Heart right ventricle (tissue), 16 donors: ENCODE measurements at places on chromosomes 13 and 19.

DNA sequence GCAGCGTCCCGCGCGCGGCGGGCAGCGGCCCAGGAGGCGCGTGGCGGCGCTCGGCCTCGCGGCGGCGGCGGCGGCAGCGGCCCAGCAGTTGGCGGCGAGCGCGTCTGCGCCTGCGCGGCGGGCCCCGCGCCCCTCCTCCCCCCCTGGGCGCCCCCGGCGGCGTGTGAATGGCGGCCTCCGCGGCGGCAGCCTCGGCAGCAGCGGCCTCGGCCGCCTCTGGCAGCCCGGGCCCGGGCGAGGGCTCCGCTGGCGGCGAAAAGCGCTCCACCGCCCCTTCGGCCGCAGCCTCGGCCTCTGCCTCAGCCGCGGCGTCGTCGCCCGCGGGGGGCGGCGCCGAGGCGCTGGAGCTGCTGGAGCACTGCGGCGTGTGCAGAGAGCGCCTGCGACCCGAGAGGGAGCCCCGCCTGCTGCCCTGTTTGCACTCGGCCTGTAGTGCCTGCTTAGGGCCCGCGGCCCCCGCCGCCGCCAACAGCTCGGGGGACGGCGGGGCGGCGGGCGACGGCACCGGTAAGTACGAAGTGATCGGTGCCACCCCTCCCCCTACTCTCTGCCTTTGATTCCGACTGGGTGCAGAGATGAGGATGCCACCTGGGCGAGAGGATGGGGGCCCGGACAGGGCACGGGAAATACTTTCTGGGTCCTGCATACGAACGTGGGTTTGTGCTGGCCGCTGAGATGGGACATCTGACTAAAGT lies 874 bp downstream of the TRIM28 start:
- H3K27ac ChIP-seq: peak overlapping the region; percentile 97
- peaks cover 37% of the 10 kb centered on the region for H3K36me3 ChIP-seq
- DNase-seq: no peak
- H3K4me3 ChIP-seq: peak overlapping the region; percentile 93
- peaks cover 34% of the 10 kb centered on the region for H3K4me1 ChIP-seq
- H3K27me3 ChIP-seq: no peaks in the 10 kb centered on the region

DNA sequence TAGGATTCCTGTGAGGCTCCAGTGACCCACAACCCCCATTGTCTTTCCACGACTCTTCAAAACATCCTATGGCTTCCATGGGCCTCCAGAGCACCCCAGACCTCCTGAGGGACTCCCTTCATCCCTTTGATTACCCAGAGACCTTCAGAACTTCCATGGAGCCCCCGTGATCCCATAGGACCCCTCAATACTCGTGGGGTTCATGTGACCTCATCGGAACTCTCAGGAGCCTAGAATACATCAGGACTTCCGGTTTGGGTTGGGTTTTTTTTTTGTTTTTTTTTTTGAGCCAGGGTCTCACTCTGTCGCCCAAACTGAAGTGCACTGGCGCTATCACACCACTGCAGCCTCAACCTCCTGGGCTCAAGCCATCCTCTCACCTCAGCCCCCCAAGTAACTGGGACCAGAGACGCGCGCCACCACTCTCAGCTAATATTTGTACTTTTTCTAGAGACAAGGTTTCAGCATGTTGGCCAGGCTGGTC lies 774 bp downstream of the ALDH16A1 start:
- peaks cover 8% of the 10 kb centered on the region for H3K4me1 ChIP-seq
- peak overlapping the region; percentile 81 for H3K4me3 ChIP-seq

DNA sequence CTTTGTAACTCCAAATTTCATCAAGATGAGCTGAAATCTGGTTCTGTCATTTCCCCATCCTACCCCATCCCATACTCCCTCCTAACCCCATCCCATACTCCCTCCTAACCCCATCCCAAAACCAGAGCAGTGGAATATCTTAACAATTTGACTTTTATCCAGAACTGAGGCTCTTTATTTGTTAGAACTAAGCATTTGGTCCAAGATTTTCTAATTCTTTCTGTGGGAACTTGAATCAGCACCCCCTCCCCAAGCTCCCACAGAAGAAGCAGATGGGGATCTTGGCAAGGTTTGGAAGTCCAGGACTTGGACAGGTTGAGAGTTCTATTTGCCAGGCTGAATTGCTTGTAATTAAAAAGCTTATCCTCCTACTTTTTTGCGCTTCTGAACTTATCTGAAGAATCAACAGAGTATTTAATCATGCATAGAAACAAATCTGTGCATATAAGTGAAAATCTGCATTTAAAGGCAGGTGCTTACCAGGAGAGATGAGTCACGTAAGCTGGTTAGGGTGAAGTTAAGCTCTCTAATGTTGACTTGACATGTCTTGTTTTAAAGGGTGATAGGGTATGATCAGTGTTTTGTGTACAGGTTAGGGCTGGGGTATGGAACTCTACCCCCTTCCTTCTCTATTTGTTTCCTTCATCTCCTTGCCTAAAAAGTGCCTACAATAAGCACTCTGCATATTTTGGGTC lies 111.1 kb downstream of the COG6 start:
- DNase-seq: no peak
- H3K27me3 ChIP-seq: no peaks in the 10 kb centered on the region
- no peak overlapping the region for H3K4me3 ChIP-seq
- peaks cover 10% of the 10 kb centered on the region for H3K4me1 ChIP-seq
- H3K36me3 ChIP-seq: no peaks in the 10 kb centered on the region
- no peak overlapping the region for H3K27ac ChIP-seq

- H3K4me1 ChIP-seq: peaks cover 60% of the 10 kb centered on the region
- peak; percentile 42 for DNase-seq
- no peak overlapping the region for H3K4me3 ChIP-seq
- peaks cover 64% of the 10 kb centered on the region for H3K36me3 ChIP-seq
- no peaks in the 10 kb centered on the region for H3K27me3 ChIP-seq
Observed at GRCh38 chr19:1076951-1077350, 10.0 kb downstream of the ARHGAP45 start.

- no peak for DNase-seq
- peaks cover 11% of the 10 kb centered on the region for H3K4me1 ChIP-seq
- no peak overlapping the region for H3K4me3 ChIP-seq
- H3K36me3 ChIP-seq: no peaks in the 10 kb centered on the region
- H3K27ac ChIP-seq: no peak overlapping the region
Observed at GRCh38 chr19:50551715-50552187, 16.5 kb downstream of the LRRC4B start.

DNA sequence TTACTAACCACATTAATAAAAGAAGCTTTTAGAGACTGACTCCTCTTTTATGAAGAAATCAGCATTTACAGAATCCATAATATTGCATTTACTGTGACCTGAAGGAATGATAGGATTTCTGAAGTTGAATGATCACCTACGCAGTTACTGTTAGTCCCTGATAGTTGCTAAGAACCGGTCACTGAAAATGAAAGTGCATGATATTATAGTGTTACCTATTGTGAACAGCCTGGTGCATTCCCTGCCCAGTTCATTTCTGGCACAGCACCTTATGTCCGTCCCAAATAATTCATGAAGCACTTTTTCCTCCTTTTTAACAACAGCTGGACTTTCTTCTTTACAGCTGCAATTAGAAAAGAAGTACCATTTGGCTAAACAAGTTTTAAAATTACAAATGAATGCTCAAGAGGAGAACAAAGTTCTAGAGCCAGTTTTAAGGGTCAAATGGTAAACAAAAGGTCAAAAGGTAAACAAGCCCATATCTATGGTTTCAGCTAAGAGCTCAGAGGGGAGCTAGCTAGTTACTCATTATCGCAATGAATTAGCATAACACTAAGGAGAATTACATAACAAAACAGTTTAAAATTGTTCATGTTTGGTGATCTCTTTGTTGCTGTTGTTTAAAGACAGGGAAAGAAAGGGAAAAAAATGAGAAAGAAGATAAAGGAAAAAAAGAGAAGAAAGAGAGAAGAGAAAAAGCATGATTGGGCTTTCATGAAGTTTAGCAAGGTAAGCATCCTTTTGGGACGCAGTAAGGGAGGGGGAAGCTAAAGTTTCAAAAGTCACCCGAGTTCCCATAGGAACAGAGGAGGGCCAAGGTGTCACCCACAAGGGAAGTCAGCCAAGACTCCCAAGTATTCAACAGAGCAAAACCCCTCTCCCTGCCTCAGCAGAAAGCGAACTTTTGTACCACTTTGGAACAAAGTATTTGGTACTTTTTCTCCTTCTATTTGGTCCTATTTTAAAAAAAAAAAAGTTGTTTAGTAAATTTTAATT lies 50.2 kb downstream of the FLT3 start:
- no peak for DNase-seq
- no peaks in the 10 kb centered on the region for H3K36me3 ChIP-seq
- H3K4me3 ChIP-seq: no peak overlapping the region

GRCh38 chr13:42320375-42320787 lies 48.4 kb downstream of the AKAP11 start:
- H3K4me3 ChIP-seq: no peak overlapping the region
- H3K4me1 ChIP-seq: no peaks in the 10 kb centered on the region
- no peak for DNase-seq
- H3K27me3 ChIP-seq: no peaks in the 10 kb centered on the region
- no peak overlapping the region for H3K27ac ChIP-seq

DNA sequence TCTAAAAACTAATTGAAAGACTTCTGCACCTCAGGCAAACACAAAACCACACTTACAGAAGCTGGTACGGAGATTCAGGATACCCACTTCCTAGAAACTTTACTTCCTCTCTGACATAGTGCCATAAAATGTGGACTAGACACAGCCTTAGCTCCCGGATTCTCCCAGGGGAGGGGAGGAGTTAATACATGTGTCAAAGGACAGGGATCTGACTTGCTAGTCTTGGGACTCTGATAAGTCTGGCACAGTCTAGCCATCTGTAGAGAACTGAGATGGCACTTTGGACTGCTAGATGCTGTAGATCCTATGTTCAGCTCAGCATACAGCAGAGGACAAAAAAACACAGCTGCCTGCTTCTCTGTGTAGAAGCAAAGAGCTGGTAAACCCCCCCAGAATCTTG lies 769.8 kb upstream of the MIR17HG start:
- no peak overlapping the region for H3K27ac ChIP-seq
- no peaks in the 10 kb centered on the region for H3K4me1 ChIP-seq
- no peaks in the 10 kb centered on the region for H3K36me3 ChIP-seq
- no peaks in the 10 kb centered on the region for H3K27me3 ChIP-seq
- no peak for DNase-seq

- H3K36me3 ChIP-seq: no peaks in the 10 kb centered on the region
- no peak for DNase-seq
- no peaks in the 10 kb centered on the region for H3K4me1 ChIP-seq
- H3K4me3 ChIP-seq: no peak overlapping the region
- H3K27me3 ChIP-seq: peaks cover 40% of the 10 kb centered on the region
- no peak overlapping the region for H3K27ac ChIP-seq
Observed at GRCh38 chr19:13615890-13616289, 109.6 kb upstream of the CACNA1A start.

DNA sequence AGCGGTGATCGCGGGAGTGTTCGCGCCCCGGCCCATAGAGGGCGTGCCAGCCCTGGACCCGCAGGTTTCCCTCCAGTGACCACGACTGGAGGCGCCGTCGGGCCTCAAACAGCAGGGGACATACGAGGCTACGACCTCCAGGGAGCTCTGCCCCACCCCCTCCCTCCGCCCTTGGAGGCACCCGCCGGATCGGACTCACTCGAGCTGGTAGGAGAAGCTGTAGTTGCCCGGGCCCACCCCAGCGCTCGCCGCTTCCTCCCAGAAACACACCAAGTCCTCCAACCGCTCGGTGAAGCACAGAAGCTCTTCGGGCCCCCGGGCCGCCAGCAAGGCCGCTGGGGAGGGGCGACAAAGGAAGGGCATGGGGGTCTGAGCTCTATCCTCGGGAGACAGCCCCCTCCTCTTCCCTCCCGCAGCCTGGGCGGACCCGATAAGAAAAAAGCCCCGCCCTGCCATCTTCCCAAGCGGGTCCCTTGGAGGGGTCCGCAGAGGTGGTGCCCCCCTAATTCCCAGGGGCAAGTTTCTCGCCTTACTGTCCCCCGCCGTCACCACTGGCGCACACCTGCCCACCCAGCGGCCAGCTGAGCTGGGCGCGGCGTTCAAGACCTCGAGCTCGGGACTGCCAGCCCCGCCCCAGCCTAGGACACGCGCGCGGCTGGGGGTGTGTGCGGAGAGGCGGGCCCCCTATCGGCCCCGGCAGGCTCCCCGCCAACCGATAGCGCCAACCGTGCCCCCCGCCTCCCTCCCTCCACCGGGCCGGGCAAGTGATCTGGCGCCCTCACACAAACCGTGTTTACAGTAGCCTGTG lies 1.0 kb downstream of the EPOR start:
- no peak overlapping the region for H3K27ac ChIP-seq
- peak overlapping the region; percentile 56 for H3K4me3 ChIP-seq
- H3K4me1 ChIP-seq: peaks cover 42% of the 10 kb centered on the region
- peaks cover 9% of the 10 kb centered on the region for H3K27me3 ChIP-seq
- no peaks in the 10 kb centered on the region for H3K36me3 ChIP-seq

- H3K27me3 ChIP-seq: no peaks in the 10 kb centered on the region
- H3K27ac ChIP-seq: no peak overlapping the region
- H3K4me1 ChIP-seq: no peaks in the 10 kb centered on the region
Observed at GRCh38 chr13:24894972-24895300, 131.0 kb downstream of the RNF17 start.

DNA sequence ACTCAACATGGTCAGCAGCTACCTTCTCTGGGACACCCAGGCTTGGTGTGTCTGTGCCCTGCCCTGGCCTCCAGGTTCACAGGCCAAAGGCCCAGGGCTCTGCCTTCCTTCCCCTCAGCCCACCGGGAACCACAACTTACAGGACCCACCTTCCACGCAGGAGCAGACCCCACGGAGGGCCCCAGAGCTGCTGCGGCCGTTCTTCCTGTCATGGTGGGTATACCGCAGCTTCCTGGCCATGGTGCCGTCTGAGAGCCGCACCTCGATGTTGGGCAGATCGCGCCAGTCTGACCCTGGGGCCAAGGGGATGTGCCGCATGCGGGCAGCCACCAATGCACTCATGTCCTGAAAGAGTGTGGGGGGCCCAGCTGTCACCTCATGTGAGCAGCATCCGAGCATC lies 17.2 kb upstream of the EIF3G start:
- H3K4me1 ChIP-seq: peaks cover 1% of the 10 kb centered on the region
- H3K27me3 ChIP-seq: no peaks in the 10 kb centered on the region
- DNase-seq: no peak
- H3K36me3 ChIP-seq: peaks cover 3% of the 10 kb centered on the region

GRCh38 chr13:47945738-47946137 lies 55.3 kb downstream of the SUCLA2 start:
- H3K27me3 ChIP-seq: no peaks in the 10 kb centered on the region
- H3K4me3 ChIP-seq: no peak overlapping the region
- DNase-seq: no peak

- H3K4me3 ChIP-seq: no peak overlapping the region
- H3K27ac ChIP-seq: no peak overlapping the region
- no peaks in the 10 kb centered on the region for H3K36me3 ChIP-seq
- DNase-seq: no peak
Observed at GRCh38 chr13:87680298-87680697, 9.1 kb downstream of the SLITRK5 start.

DNA sequence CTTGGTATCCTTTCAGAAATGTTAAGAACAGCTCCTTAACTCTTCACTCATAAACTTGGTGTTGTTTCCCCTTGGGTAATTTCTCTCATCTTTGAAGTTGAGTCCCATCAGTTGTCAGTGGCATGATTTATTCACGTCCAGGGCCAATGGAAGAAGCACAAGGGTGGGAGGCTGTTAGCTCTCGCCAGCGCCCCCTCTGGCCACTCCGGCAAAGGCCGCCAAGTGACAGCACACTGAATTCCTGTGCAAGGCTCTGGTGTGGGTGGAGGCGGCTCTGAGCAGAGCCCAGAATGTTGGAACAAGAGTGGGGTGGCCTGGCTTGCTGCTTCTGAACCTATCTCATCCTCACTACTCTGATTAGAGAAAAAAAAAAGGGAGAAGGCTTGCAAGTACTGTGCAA lies 13.1 kb upstream of the MEDAG start:
- no peaks in the 10 kb centered on the region for H3K4me1 ChIP-seq
- H3K4me3 ChIP-seq: no peak overlapping the region
- no peak overlapping the region for H3K27ac ChIP-seq
- DNase-seq: no peak
